ENCODE measurements at places on chromosomes 1 and 21.

DNA sequence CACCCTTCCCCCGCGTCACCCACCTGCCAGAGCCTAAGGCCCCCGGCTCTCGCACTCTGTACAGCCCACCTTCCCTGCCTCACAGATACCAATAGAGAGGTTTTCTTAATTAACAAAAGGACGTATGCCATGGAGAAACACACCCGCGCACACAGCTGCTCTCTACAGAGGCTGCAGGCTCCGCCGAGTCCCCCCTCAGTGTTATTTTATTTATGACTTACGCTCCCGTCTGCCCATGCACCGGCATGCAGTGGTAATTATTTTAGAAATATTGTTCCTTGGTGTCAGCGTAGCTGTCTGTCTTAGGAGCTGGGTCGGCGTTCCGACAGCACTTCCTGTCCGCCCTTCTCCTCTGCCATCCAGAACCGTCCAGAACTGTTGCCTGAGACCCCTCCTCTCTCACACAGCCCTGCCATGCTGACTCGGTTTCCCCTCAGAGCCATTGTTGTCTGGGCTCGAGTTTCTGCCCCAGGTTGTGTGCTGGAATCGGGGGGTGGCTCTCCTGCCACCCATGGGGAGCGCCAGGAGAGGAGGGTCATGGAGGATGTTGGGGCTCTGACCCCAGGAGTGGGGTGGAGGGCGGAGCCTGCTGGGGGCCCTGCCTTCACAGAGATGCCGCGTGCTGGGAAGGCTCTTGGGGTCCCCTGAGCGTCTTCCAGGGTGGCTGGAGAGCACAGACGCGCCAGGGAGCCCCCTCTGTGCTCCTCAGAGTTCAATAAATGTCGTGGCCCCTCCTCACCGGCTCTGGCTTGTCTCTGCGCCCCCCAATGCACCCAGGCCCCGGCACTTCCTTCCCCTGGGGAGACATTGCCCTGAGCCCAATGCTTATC is 39.6 kb upstream of the COL6A1 start:
- H3K4me3 ChIP-seq = no peak overlapping the region
- no peak overlapping the region for H3K27ac ChIP-seq
- no peaks in the 10 kb centered on the region for H3K27me3 ChIP-seq

GRCh38 chr1:223189903-223190724 is 47.1 kb upstream of the TLR5 start:
- no peaks in the 10 kb centered on the region for H3K27me3 ChIP-seq
- no peaks in the 10 kb centered on the region for H3K4me1 ChIP-seq
- H3K36me3 ChIP-seq = no peaks in the 10 kb centered on the region
- no peak for DNase-seq
- H3K4me3 ChIP-seq = no peak overlapping the region
- H3K27ac ChIP-seq = no peak overlapping the region

DNA sequence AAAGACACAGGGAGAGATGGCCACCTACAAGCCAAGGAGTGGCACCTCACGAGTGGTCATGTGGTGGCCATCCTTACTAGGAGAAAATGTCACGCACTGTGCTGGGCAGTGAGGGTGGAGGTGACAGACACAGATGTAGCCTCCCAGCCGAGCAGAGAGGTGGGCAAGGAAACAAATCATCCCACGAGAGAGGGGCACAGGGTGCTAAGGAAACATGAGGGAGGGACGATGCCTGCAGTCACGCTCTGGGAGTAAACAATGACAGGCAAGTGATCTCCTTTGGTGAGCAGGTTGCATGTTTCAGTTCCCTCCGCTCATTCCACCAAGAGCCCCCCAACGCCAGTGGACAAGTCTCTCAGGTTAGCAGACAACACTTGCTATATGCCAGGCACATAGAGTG is 65.8 kb downstream of the CD247 start:
- no peaks in the 10 kb centered on the region for H3K4me1 ChIP-seq
- no peak overlapping the region for H3K4me3 ChIP-seq

- no peak overlapping the region for H3K27ac ChIP-seq
- peak; percentile 63 for DNase-seq
- H3K27me3 ChIP-seq = no peaks in the 10 kb centered on the region
- no peak overlapping the region for H3K4me3 ChIP-seq
- H3K4me1 ChIP-seq = no peaks in the 10 kb centered on the region
Measured at GRCh38 chr1:65001231-65001792, 35.0 kb upstream of the JAK1 start.

GRCh38 chr1:19633106-19633505 is 11.0 kb upstream of the NBL1 start:
- no peak overlapping the region for H3K27ac ChIP-seq
- no peaks in the 10 kb centered on the region for H3K4me1 ChIP-seq
- H3K27me3 ChIP-seq = no peaks in the 10 kb centered on the region
- no peak for DNase-seq
- H3K4me3 ChIP-seq = no peak overlapping the region

- no peak overlapping the region for H3K4me3 ChIP-seq
- H3K27me3 ChIP-seq = no peaks in the 10 kb centered on the region
- H3K4me1 ChIP-seq = no peaks in the 10 kb centered on the region
Measured at GRCh38 chr1:202571719-202572339, 138.4 kb downstream of the SYT2 start.

DNA sequence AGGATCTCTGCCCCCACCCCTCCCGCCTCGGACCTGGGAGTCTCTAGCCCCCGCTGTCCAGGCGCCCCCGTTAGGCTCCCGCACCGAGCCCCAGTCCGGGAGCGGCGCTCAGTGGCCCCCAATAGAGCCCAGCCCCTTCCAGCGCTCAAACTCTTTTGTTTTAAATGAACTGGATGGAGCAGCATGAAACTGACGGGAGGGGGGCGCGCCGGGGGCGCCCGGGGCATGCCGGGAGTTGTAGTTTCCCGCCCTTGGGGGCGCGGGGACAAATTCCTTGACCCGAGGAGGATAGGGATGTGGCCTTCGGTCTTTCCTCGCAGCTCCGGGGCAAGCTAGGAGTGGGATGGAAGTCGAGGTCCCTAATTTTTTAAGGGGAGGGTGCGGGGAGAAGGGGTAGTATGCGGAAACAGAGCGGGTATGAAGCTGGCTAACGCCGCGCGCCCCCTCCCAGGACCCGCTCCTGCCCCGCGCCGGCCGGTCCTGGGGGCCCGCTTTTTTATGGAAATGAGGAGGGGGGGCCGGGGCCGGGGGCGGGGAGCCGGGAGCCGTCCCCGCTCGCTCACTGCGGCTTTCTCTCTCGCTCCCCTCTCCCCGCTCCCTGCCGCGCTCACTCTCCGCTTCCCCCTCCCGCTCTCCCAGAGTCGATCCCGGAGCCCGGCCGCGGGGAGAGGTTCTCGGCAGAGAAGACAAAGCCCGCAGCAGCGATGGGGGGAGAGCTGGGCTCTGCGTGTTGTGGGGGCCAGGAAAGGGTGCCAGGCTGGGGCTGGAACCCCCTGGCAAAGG is at the start of gene MEX3A:
TSS of gene MEX3A (minus strand) at position 157 of the 783 bp plus-strand sequence. CDS start 467 bp downstream, outside the sequence.
- H3K27me3 ChIP-seq = no peaks in the 10 kb centered on the region
- H3K36me3 ChIP-seq = no peaks in the 10 kb centered on the region
- DNase-seq = peak; percentile 83
- H3K27ac ChIP-seq = no peak within 1 kb of the TSS

- peak overlapping the region; percentile 17 for H3K27ac ChIP-seq
- H3K36me3 ChIP-seq = no peaks in the 10 kb centered on the region
- peaks cover 19% of the 10 kb centered on the region for H3K4me1 ChIP-seq
- DNase-seq = peak; percentile 47
- no peaks in the 10 kb centered on the region for H3K27me3 ChIP-seq
Measured at GRCh38 chr1:12593621-12594066, 24.4 kb downstream of the DHRS3 start.

- H3K4me3 ChIP-seq = no peak overlapping the region
- H3K27me3 ChIP-seq = no peaks in the 10 kb centered on the region
- no peaks in the 10 kb centered on the region for H3K36me3 ChIP-seq
- no peaks in the 10 kb centered on the region for H3K4me1 ChIP-seq
Measured at GRCh38 chr1:183270541-183271141, 84.6 kb downstream of the LAMC2 start.

- H3K36me3 ChIP-seq = no peaks in the 10 kb centered on the region
- H3K4me1 ChIP-seq = no peaks in the 10 kb centered on the region
- no peak overlapping the region for H3K4me3 ChIP-seq
- H3K27me3 ChIP-seq = no peaks in the 10 kb centered on the region
- no peak for DNase-seq
- H3K27ac ChIP-seq = no peak overlapping the region
Measured at GRCh38 chr1:166814611-166815010, 24.7 kb upstream of the POGK start.

- no peaks in the 10 kb centered on the region for H3K4me1 ChIP-seq
- no peak for DNase-seq
- no peak overlapping the region for H3K27ac ChIP-seq
- no peaks in the 10 kb centered on the region for H3K27me3 ChIP-seq
- H3K36me3 ChIP-seq = no peaks in the 10 kb centered on the region
Measured at GRCh38 chr1:160569806-160570205, 9.5 kb downstream of the CD84 start.

GRCh38 chr1:193726722-193727121 is 540.3 kb upstream of the B3GALT2 start:
- H3K27ac ChIP-seq = no peak overlapping the region
- H3K4me3 ChIP-seq = no peak overlapping the region
- no peaks in the 10 kb centered on the region for H3K27me3 ChIP-seq
- H3K4me1 ChIP-seq = no peaks in the 10 kb centered on the region

GRCh38 chr1:68344208-68344607 is 105.5 kb downstream of the RPE65 start:
- H3K36me3 ChIP-seq = no peaks in the 10 kb centered on the region
- DNase-seq = no peak
- no peak overlapping the region for H3K27ac ChIP-seq
- no peaks in the 10 kb centered on the region for H3K27me3 ChIP-seq
- no peaks in the 10 kb centered on the region for H3K4me1 ChIP-seq

DNA sequence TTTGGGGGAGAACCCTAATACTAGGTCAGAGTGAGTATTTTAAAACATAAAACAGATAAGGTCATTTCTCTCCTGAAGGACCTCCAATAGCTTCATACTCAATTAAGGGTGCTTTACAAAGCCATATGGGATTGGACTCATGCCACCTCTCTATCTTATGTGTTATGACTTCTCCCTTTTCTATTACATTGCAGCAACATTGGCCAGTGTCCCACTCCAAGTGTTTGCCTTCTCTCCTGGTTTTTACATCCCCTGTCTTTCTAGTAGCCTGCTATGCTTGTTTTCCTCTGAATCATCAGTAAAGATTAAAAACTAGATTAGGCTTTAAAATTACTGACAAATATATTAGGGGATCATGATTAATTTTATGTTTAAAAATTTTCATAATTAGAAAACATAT is 66.6 kb downstream of the SCMH1 start:
- H3K27me3 ChIP-seq = no peaks in the 10 kb centered on the region
- no peak overlapping the region for H3K4me3 ChIP-seq

GRCh38 chr1:56564615-56565014 is 14.7 kb downstream of the PLPP3 start:
- H3K4me1 ChIP-seq = peaks cover 7% of the 10 kb centered on the region
- no peak overlapping the region for H3K4me3 ChIP-seq
- H3K27me3 ChIP-seq = no peaks in the 10 kb centered on the region
- H3K27ac ChIP-seq = no peak overlapping the region
- no peak for DNase-seq

DNA sequence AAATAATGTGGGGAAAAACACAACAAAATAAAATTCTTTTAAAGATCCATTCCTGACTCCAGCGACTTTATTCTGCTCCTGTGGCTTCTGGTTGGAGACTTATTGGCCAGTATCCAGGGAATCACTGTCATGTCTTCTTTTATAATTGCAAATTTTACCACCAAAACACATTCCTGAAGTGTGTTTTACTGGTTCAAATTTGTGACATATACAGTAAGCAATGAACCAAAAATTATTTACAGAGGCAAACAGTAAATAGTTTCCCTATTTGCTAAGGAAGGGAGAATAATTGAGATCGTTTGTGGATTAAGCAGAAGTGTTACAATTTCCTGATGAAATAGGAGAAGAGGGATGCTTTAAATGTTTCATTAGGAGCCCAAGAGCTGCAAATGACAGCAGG is 118.7 kb downstream of the ZNF281 start:
- H3K36me3 ChIP-seq = no peaks in the 10 kb centered on the region
- no peak for DNase-seq
- H3K4me1 ChIP-seq = no peaks in the 10 kb centered on the region
- no peak overlapping the region for H3K4me3 ChIP-seq

DNA sequence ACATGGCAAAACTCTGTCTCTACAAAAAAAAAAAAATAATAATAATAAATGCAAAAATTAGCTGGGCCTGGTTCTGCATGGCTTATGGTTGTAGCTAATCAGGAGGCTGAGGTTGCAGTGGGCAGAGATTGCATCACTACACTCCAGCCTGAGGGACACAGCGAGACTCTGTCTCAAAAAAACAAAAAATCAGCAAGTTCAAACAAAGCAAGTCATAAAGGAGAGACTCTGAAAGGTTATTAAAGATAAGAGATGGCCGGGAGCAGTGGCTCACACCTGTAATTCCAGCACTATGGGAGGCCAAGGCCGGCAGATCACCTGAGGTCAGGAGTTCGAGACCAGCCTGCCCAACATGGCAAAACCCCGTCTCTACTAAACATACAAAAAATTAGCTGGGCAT is 28.8 kb downstream of the COP1 start:
- no peak overlapping the region for H3K4me3 ChIP-seq
- H3K27ac ChIP-seq = no peak overlapping the region
- no peaks in the 10 kb centered on the region for H3K36me3 ChIP-seq
- H3K27me3 ChIP-seq = no peaks in the 10 kb centered on the region
- peaks cover 7% of the 10 kb centered on the region for H3K4me1 ChIP-seq

DNA sequence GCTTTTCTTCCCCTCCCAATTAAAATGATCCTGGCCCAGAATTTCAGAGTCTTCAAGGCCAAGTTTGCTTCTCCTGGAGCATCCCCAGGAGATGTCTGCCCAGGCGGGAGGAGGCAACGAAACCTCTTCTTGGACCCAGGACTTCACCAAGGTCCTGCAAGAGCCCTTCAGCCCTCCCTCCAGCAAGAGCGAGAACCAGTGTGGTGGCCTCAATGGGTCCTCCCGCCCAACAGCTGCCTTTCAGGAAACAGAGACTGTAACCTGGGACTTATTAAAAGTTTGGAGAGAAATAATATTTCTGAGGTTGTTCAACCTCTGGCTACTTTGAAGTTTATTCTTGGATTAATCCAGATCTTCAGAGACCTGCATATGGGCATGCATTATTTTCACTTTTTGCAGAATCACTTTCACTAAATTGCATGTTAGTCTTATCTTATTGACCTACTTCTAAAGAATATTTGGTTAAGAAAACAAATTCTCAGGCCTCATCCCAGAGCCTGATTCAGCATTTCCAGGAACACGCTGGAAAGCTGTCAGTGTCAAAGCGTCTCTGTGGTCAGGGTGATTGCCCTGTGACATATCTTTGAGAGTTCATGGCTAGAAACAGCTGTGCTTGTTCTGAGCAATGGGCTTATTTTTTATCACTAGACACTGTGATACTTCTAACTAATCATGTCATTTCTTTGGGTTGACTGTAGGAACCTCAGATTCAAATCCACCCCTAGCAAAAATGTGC is 66.0 kb upstream of the CLDN14 start:
- H3K4me1 ChIP-seq = no peaks in the 10 kb centered on the region
- H3K27me3 ChIP-seq = peaks cover 5% of the 10 kb centered on the region
- H3K4me3 ChIP-seq = no peak overlapping the region
- no peaks in the 10 kb centered on the region for H3K36me3 ChIP-seq
- DNase-seq = no peak

Data from colonic mucosa (tissue), 4 donors.